ENCODE measurements at places on chromosomes 1 and 21.

DNA sequence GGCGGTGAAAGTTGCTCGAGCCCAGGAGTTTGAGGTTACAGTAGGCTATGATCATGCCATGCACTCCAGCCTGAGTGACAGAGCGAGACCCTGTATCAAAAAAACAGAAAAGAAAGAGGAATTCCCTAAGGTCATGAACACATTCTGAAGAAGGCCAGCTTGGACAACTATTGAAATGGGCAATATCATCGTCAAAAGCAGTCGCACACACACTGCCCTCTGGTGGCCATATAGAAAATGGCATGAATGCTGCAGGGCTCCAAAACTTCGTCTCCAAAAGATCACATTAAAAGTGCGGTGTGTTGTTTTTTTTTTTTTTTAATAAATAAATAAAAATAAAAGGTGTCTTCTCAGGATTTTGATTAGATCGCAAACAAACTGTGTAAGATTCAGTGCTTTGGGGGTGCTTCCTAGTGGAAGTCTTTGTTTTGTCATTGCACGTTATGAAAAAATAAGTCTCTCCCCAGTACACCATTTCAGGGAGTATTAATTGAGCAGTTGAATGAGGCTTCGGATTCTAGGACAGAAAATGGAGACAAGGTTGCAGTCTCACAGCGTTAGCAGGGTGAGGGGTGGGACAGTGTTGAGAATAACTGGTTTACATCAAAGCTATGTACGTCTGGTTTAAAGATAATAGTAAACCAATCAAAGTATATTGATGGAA lies 87.5 kb upstream of the FMN2 start:
- peak; percentile 16 for DNase-seq

GRCh38 chr1:63739452-63739851 lies 34.4 kb upstream of the ROR1 start:
- DNase-seq: no peak

- peak; percentile 71 for DNase-seq
Measured at GRCh38 chr1:61287014-61287413, 204.7 kb downstream of the NFIA start.

DNA sequence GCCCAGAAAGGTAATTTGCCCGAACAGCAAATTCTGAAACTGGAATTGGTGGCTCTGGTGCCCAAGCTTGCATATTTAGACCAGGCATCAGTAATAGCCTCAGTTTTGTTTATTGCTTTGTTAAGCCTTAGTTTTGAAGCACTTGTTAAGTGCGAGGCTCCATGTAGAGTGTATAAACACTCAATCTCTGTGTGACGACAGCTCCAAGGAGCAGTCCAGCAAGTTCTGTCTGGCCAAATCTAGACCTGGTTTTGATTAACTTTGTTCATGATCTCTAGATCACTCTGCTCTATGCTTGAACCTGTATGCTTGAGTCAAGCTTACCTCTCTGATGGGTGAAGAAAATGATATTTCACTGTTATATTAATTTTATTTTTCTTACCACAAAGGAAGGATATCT lies 37.4 kb downstream of the DOP1B start:
- no peak for DNase-seq

- DNase-seq: no peak
Measured at GRCh38 chr1:221606256-221606655, 135.6 kb downstream of the DUSP10 start.

DNA sequence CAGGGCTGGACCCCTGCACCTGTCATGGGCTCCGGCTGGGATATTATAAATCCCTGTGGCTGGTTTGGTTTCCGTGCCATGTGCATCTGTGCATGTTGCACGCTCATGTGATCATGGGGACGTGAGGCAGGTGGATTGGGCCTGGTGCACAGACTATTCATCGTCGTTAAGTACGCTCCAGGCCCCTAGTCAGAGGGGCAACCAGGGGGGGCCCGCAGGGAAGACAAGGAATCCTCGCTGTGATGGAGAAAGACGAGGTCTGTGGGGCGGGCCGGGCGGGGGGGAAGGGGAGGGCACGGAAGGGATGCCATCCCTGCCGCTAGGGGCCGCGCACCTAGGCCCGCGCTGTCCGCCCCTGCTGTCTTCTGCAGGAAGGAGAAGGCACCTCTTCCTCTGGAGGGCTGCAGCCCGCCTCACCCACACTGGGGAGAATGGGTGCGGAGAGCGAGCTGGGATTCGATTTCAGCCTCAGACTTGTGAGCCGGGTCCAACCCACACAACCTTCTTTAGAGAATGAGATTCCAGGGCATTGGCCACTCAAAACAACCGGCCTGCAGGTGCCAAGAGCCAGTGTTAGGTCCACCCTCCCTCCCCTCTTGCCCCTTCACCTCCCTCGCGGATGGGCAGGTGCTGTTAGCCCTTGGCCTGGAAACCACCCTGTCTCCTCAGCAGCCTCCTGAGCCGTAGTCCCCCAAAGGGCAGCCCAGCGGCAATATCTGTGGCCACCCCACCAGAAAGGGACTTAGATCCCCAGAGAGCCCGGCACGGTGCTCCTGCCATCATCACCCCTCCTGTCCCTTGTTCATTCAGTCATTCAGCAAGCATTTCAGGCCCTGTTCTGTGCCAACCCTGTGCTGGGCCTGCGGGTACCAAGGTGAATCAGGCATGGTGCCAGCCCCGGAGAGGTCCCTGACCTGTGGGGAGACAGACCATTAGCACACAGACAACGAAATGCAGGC lies 950 bp upstream of the LRP8 start:
- no peak for DNase-seq

DNA sequence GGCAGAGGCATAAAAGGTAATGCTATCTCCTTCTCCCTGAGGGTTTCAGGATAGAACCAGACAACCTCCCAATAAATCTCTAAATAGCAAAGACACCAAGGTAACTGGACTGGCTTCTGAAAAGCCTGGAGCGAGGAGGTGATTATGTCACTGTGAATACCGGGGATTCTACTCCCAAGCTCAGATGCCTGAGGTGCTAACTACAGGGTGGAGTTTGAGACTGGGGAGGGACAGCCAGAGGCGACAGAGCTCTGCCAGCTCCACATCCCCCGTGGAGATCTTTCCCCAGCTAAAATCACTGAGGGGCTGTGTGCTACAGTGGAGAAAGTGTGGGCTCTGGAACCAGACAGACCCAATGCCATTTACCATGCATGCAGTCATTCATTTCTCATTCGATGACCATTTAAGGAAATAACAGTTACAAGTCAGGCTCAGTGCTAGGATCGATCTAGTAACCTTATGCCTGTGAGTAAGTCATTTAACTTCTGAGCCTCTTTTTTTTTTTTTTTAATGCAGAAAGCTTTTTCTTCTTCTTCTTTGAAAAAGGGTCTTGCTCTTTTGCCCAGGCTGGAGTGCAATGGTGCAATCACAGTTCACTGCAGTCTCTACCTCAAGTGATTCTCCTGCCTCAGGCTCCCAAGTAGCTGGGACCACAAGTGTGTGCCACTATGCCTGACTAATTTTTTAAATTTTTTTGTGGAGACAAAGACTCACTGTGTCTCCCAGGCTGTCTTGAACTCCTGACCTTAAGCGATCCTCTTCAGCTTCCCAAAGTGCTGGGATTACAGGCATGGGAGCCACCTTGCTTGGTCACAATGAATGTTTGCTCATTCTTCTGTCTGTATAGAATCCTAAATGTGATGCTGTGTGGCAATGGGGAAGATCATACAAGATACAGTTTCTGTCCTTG lies 8.1 kb upstream of the SLC45A3 start:
- DNase-seq: no peak

GRCh38 chr1:66055092-66055491 lies 262.4 kb downstream of the PDE4B start:
- no peak for DNase-seq

- no peak for DNase-seq
Measured at GRCh38 chr21:19844334-19844733, 1153.9 kb upstream of the NCAM2 start.

DNA sequence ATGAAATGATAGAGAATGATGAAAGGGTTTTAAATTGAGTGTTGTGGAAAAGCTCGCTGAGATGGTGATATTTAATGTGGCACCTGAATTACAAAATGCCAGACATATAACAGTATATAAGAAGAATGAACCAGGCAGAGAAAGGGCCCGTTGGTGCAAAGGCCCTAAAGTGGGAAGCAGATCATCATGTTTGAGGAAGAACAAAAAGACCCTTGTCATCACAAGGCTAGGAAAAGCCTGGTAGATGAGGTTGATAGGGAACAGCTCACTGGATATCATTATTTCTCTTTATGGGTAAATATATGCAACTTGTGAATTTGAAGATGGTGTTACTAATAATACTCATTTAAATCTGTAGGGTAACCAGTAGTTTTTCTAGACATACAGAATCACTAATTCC lies 11.0 kb downstream of the RAP1A start:
- no peak for DNase-seq

DNA sequence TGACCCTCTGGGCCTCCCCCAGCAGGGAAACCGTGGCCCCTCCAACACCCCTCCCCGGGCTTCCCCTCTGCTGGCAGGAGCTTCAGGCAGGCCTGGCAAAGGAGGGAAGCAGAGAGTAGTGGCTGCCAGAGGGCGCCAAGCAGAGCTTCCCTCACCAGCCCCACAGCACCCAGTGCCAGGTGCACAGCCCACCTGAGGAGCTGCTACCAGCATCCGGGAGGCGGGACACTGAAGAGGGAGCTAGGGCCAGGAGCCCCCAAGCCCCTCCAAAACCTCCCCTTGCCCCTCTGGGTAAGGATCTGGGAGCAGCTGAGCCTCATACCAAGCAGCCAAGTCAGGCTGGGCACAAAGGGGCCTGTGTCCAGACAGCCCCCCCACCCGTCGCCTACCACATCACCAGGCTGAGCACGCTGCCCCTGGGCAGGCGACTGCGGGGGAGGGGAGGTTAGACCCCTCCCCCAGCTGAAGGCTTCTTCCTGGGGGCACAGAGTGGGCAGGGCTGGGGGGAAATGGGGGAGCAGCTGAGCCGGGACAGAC lies 19.6 kb downstream of the CCDC24 start:
- DNase-seq: no peak

DNA sequence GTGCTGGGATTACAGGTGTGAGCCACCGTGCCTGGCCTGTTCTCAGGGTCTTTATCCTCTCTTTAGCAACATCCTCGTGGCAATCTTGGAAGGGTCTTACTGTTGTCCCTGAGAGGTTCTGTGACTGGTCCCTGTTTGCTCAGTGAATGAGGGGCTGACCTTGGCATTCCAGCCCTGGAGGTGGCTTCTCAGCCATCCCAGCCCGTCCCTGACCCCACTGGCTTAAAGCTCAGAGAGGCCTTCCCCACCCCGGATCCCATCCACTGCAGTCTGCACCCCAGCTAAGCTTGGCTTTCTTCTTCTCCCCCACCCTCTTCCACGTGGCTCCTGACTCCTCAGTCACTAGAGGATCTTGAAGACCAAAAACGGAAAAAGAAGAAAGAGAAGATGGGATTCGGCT lies 88.3 kb upstream of the TMEM51 start:
- no peak for DNase-seq

DNA sequence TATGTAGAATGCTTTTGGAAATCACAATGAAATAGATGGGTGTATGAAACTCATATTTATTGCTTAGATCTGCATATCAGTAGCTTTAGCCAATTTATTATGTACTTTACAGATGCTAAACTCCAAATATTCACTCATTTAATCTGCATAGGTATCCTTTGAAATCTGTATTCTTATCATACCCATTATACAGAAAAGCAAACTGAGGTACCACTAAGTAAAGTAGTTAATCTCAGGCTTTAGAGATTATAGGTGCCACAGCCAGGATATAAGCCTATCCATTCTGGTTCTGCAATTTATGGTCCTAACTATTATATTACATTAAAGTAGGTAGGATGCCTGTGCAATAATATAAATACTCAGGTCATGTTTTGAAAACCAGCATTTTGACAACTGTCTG lies 369.4 kb downstream of the NCAM2 start:
- no peak for DNase-seq

DNA sequence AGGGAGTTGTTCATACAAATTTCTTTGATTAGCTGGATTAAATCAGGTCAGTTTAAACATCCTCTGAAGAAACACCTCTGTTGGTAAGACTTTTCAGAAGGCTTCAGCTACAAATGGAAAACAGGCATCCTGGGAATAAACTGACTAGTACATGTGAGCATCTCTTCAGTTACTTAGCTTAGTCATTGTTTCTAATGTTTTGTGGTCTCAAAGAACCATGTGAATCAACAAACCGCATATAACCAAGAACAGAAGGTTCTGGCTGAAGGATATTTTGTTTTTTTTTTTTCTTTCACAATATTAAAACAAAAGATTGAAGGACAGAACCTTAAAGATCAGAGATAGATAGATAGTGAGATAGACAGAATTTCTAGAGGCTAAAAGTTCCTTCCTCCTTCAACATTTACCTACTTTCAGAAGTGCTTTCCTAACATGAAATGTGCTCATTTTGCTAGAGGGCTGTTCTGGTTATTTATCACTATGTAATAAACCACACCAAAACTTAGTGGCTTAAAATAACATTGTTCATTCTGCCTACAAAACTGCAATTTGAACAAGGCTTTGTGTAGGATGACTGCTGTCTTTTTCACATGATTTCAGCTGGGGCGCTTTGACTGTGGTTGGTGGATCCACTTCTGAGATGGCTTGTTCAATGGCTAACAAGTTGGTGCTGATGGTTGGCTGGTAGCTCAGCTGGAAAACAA lies 119.8 kb upstream of the PTGFR start:
- DNase-seq: peak; percentile 91

DNA sequence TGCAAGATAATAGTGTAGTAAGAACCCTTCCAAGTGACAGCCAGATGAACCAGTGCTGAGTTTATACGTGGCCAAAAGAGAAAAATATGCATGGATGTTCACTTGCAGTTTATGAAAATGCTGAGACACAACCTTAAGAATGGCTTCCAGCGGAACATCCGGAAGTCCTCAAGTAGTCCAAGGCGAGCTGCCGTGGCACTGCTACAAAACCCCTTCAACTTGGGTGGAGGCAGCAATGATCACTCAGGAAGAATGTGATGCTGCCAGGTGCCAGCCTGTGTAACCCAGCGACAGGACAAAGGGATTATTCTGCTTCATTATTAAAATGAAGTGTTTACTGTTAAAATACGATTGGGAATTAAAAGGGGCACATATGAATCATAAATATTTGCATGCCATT lies 179.6 kb downstream of the RUNX1 start:
- DNase-seq: no peak

DNA sequence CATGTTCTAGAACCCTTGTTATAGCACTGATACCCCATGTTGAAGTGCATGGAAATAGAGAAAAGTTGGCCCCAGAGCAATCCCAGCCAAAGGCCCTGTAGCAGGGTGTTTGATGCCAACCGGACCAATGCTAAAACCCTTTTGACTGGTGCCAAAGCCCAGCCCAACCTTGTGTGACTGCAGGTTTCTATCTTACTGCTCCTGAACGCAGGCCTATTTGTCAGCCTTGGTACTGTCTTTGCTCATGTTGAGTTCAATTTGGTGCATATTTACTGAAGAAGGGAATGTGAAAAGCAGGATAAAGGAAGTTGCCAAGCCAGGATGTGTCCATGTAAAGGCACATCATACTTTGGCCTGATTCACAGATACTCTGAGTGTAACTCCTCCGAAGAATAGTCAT lies 51.7 kb upstream of the NFASC start:
- no peak for DNase-seq
